ENCODE measurements at places on chromosomes 16 and 17. TPM values are rescaled to one million over a fixed set of nuclear protein-coding genes. Genes with fewer than 3 reads are reported as not detected.

Gene SEC14L5
- 12.0 TPM for total RNA-seq

Gene KRT13
- total RNA-seq: not detected

Gene GGNBP2
- total RNA-seq: 53.6 TPM

Gene C16orf46
- total RNA-seq: 0.78 TPM

GRCh38 chr17:282000-282911 is 70.4 kb downstream of the RPH3AL start:
- H3K4me1 ChIP-seq: no peaks in the 10 kb centered on the region
- no peaks in the 10 kb centered on the region for H3K27me3 ChIP-seq

GRCh38 chr17:73910821-73911515 is 266.7 kb upstream of the SDK2 start:
- H3K36me3 ChIP-seq: no peaks in the 10 kb centered on the region
- H3K27ac ChIP-seq: no peak overlapping the region
- H3K4me1 ChIP-seq: no peaks in the 10 kb centered on the region

DNA sequence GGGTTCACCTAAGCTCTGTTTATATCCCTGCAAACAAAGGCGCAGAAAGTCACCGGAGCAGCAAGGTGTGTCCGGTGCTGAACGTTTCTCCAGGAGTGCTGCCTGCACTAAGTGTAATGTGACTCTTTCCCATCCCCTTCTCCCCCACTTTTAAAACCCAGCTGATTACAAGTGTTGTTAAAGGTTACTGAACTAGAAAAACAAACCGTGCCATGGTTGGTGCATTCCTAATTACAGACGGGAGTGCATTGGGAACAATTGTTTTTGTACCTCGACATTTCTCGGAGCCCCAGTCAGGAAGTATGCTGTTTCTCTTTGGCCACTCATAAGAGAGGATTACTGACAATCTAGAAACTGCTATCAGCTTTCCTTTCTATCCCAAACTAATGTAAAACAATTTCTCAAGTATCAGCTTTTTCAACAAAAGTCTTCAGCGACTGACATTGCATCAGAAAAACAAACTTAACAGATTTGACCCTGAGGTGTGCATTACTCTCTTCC is 441.0 kb upstream of the SALL1 start:
- no peak overlapping the region for H3K27ac ChIP-seq
- no peaks in the 10 kb centered on the region for H3K27me3 ChIP-seq
- no peaks in the 10 kb centered on the region for H3K36me3 ChIP-seq
- H3K4me3 ChIP-seq: no peak overlapping the region

GRCh38 chr16:61014869-61015268 is 1021.4 kb downstream of the CDH8 start:
- no peak overlapping the region for H3K4me3 ChIP-seq
- DNase-seq: no peak
- H3K36me3 ChIP-seq: no peaks in the 10 kb centered on the region
- H3K27me3 ChIP-seq: no peaks in the 10 kb centered on the region

DNA sequence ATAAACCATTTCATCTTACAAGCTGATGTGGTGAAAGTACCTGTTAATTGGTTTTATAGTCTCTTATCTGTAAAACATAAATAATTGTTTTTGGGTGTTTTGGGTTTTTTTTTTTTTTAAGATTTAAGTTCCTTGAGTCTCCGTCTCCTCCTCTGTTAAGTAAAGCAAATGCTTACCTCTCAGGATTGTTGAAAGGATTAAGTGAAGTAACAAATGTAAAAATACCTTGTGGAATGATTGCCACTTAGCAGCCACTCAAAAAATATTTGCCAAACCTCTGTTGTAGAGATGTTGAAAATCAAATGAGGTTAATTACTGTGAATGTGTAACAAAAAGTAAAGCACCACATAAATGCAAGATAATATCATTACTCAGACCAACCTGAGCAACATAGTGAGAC is 19.2 kb downstream of the LIMD2 start:
- no peaks in the 10 kb centered on the region for H3K27me3 ChIP-seq
- DNase-seq: no peak
- peak overlapping the region; percentile 87 for H3K27ac ChIP-seq
- peaks cover 47% of the 10 kb centered on the region for H3K4me1 ChIP-seq
- no peak overlapping the region for H3K4me3 ChIP-seq
- H3K36me3 ChIP-seq: peaks cover 53% of the 10 kb centered on the region

- no peaks in the 10 kb centered on the region for H3K4me1 ChIP-seq
- H3K27ac ChIP-seq: no peak overlapping the region
These were observed 27.6 kb downstream of the CMTM4 start for GRCh38 chr16:66668777-66669444.

DNA sequence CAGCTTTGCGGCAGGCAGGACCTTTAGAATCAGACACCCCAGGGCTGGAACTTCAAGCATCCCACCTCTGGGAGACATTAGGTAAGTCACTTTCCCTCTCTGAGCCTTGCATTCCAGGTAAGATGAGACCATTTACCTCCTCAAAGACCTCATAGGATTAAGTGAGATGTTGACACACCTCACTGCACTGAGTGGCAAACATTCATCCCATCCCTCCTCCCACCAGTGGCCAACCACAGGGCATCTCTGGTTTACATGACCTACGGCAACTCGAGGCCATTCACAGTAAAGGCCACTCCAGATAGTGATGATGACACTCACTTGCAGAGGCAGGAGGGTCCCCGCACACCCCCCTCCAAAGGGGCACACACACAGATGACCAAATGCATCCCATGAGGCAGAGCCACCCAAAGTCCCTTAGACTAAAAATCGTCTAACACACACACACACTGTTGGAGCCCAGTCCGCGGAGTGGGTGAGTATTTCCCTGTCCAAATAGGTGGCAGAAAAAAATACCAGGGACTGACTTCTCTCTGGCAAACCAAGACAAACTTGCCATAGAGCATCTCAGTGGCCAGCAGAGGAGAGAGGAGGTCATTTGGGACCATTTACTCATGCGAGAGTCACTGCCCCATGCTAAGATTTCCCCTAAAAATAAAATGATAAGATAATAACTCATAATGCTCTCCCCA is 454.9 kb downstream of the SOX9 start:
- no peaks in the 10 kb centered on the region for H3K4me1 ChIP-seq
- H3K36me3 ChIP-seq: no peaks in the 10 kb centered on the region
- H3K27ac ChIP-seq: peak overlapping the region; percentile 32
- H3K4me3 ChIP-seq: no peak overlapping the region
- no peaks in the 10 kb centered on the region for H3K27me3 ChIP-seq
- DNase-seq: no peak

DNA sequence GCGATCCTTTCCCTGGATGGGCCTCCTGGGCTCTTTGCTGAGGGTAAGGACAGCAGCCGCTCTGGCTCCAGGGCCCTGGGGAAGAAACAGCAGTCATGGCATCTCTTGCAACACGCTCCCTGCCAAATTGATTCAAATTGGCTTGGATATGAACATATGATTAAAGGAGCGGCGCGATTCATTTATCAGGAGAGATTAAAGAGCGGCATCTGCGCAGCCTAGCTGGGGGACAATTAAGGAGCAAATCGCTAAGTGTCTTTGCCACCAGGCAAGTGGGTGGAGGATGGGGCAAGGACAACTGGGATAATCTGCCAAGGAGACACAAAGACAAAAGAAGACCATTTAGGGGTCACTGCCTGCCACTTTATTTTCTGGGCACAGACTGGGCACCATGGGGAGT is 27.8 kb downstream of the PIPOX start:
- H3K4me3 ChIP-seq: no peak overlapping the region
- H3K36me3 ChIP-seq: no peaks in the 10 kb centered on the region
- H3K27me3 ChIP-seq: no peaks in the 10 kb centered on the region
- no peak overlapping the region for H3K27ac ChIP-seq
- H3K4me1 ChIP-seq: no peaks in the 10 kb centered on the region
- no peak for DNase-seq

All from tibial nerve (tissue), 4 donors.